ENCODE measurements at places on chromosomes 5 and 9.

GRCh38 chr5:168132241-168132641 is 159.2 kb upstream of the WWC1 start:
- DNase-seq, result no peak

DNA sequence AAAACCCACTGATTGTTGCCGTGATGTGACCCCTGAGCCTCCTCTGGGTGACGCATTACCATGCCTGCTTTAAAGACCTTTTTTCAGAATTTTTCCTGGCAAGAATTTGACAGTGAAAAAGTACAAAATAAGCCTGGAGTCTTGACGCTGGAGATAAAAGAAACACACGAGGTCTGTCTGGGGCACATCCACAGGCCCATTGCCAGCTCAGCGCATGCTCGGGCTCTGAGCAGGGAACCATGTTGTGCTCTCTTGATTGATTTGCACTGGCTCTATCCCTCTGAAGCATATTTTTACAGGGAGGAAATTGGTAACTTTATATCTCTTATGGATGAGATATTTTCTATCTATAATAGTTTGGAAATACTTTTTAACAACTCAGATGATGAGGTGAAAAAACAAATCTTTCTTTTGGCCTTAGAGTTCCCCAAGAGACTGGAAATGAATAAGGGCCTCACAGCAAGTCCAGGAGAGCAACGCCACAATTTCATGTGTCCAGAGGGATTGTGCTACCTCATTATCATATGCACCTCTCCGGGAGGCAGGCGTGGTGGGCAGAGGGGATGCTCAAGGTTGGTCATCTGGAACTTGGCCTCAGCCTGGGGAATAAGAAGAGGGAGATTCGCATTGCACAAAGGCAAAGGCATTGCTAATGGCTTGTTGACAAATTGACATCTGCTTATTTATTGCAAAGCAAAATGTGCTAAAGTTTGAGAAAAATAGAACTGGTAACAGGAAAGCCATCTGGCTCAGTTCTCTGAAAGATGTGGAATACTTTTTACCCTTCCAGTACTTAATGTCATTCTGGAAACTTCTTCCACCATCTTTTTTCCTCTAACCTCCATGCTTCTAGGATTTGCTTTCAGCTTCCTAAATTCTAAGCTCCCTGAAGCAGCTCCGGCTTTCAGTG is 183.8 kb downstream of the PJA2 start:
- DNase-seq, result no peak

GRCh38 chr5:143229896-143230675 is 173.4 kb downstream of the NR3C1 start:
- DNase-seq, result peak; percentile 67

DNA sequence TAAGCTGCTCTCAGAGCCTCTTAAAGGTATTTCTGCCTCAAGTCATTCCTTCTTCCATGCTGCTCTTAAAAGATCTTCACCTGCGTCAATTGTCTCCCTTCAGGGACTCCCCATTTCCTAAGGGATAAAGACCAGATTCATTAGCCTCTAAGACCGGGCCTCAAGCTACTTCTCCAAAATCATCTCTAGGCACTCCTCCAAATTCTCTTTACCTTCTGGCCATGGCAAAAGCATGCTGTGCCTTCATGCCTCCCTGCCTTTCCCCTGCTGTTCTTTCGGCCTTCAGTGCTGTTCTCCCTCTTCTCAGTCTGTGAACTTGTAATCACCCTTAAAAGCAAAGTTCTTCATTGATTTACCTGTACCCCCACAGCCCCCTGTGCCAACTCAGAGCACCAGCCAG is 4.4 kb downstream of the TMOD1 start:
- DNase-seq, result no peak

- no peak for DNase-seq
Measured at GRCh38 chr5:153974813-153975163, 63.9 kb downstream of the FAM114A2 start.

GRCh38 chr5:87151547-87151946 is 116.1 kb upstream of the RASA1 start:
- no peak for DNase-seq

- DNase-seq, result no peak
Measured at GRCh38 chr9:82600536-82601292, 462.2 kb downstream of the RASEF start.

DNA sequence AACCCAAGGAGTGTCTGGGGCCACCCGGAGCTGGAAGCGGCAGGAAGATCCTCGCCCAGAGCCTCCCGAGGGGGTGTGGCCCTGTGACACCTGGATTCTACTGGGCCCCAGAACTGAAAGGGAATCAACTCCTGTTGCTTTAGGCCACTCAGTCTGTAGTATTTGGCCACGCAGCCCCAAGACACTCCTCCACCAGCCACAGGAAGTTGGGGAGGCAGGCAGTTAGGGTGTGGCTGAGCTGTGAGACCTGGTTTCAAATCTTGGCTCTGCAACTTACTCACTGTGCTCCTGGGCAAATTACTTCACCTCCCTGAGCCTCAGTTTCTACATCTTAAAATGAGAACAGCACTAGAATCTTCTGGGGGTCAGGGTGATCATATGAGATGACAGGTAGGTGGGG is 119.8 kb upstream of the PPP1R26 start:
- no peak for DNase-seq

DNA sequence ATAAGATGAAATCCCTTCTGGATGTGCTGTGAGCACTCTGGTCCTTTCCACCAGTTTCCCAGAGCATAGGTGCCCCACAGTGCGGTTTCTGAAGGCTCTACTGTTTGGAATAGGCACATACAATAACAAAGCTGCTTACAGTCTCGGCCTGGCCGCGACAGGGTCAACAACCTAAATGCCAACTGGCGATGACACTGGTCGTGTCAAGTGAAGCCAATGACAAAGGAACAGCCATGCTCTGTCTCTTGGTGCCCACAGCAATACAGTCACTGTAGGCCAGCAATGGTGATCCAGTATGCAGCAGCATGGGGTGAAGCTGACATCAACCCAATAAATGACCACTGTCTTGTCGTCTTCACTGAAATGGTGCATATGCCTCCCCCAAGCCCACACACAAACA is 47.8 kb upstream of the EQTN start:
- no peak for DNase-seq

DNA sequence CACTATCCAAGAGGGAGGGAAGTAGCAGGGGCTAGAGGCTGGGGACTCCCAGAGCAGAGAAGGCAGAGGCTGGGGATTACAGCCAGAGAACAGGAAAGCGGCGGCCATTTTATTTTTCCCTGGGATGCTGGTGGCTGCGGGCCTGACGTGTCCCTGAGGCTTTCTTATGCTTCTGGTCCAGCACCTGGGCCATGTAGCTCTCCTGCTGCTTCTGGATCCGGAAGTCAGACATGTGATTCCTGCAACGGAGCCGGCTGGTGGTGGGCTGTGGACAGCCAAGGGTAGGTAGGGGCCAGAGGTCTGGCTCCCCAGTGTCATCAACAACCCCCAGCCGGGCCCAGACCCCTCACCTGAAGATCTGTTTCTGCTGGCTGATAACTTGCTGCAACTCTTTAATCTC is 1.8 kb upstream of the PROB1 start:
- DNase-seq, result no peak

DNA sequence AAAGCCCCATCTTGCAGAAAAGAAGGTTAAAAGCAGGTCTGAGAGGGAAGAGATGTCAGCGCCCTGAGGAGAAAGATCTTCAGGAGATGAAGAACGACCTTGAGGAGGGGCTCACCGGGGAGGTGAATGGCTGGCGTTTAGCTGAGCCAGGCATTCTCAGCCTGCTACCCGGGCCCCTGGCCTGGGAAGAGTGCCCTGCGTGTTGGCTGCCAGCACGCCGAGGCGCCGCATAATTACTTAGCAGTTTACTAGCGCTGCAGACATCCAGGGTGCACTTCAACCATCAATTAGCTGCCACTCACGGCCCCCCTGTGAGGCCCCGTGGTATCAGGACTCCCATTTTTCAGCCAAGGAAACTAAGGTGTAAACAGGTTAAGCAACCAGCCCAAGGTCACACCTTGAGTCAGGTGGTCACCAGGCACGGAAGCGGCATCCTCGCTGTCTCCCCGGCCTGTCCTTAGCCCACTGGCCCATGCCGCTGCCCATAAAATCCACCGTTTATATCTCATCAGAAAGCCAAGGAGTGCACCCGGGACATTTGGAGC is 551.9 kb downstream of the BNC2 start:
- no peak for DNase-seq

DNA sequence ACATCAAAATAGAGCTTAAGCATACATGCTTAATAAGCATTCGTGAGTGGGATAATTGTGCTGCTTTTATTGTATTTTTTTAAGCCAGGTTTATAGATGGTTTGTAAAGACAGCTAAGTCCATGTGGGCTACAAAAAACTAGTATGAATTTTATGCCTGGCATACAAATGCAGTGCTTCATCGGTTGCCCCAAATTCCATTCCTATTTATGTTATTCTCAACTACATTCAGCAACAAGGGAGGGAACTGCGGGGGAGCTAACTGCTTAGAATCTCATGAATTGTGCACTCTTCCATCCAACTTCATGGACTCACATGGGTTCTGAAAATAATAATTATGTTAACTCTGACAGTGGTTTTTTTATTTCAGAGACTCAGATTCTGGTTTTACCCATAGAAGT is 199.2 kb downstream of the FAM170A start:
- DNase-seq, result peak; percentile 7

- no peak for DNase-seq
Measured at GRCh38 chr9:130022566-130023143, 20.3 kb downstream of the FNBP1 start.

DNA sequence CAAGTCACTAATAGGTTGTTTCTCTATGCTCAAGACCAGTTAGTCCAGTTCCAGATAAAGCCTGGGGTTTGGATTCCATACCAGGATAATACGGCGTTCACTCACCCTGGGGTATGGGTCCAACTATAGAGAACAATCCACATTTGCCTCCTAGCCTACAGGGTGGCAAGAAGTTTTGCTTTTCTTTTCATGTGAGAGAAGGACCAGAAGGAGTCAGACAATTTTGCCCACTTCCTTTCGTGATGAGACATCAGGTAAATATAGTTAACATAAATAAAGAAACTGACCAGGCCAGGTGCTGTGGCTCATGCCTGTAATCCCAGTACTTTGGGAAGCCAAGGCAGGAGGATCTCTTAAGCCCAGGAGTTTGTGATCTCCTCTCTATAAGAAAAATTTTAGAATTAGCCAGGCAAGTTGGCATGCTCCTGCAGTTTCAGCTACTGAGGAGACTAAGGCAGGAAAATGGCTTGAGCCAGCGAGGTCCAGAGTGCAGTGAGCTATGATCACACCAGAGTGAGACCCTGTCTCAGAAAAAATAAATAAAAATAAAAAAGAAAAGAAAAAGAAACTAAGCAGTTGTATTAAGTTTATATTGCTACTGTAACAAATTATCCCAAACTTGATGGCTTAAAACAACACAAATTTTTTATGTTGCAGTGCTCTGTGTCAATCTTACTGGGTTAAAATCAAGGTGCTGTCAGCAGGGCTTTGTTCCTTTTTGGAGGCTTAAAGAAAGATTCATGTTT is 7.5 kb upstream of the REEP5 start:
- no peak for DNase-seq

- DNase-seq, result no peak
Measured at GRCh38 chr5:156169495-156169894, 157.5 kb upstream of the SGCD start.

Data from spinal cord (tissue), 10 donors.